ENCODE measurements at places on chromosomes 7 and 10.

- no peak for DNase-seq
Measured at GRCh38 chr10:130337305-130337640, 201.1 kb downstream of the GLRX3 start.

- DNase-seq = no peak
Measured at GRCh38 chr10:96747734-96748550, 27.6 kb upstream of the PIK3AP1 start.

GRCh38 chr10:30186371-30186875 lies 127.0 kb upstream of the JCAD start:
- DNase-seq = no peak

DNA sequence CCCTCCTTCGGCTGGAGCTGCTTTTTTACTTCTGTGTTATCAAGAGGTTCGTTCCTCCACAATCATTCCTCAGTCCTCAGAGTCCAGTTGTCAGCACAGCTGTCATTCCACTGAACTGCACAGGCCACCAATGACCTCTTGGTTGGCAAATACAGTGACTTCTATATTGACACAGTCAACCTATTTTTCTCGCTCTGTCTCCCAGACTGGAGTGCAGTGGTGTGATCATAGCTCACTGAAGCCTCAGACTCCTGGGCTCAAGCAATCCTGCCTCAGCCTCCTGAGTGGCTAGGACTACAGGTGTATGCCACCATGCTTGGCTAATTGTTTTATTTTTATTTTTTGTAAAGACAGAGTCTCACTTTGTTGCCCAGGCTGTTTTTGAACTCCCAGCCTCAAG lies 27.7 kb downstream of the CRCP start:
- DNase-seq = no peak

- no peak for DNase-seq
Measured at GRCh38 chr7:28316489-28316888, 95.8 kb upstream of the CREB5 start.

DNA sequence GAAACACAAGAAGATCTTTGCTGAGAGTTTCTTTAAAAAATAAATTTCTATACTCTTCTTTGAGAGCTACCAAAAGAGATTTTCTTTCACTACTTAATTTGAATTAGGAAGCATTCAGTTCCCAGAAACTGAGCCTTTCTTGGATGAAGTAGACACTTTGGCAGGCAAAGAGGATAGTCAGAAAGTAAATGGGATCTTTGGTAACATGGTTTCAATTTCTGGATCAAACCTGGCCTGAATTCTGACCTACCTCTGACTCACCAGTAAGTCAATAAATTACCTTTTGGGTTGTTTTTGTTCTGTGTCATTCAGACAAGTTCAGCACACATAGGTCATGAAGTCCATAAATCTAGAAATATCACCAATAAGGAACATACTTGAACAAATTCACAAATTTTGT lies 26.8 kb upstream of the CABCOCO1 start:
- no peak for DNase-seq

All from central memory CD8-positive, alpha-beta T cell (primary cell).